ENCODE measurements at places on chromosomes 1 and 21.

DNA sequence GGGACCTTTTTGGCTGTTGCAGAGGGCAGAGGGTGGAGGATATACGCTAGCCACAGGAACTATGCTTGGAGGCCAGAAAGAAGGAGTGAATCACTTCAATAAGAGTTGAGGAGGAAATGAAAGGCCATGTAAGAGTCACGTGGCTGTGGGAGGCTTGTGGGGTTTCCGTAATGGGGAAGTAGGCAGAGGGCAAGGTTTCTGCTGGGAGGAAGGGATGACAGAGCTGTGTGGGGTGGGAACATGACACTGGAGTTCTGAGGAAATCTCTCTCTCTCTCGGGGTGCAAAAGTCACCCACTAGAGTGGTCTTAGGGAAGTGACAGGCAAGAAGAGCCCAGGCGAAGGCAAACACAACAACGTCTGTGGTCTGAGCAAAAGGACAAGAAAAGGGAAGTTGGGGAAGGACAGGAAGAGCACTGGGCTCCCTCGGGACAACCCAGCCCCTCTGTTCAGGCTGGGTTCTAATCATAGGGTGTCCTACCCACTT lies 3.9 kb upstream of the CD1C start:
- no peak for DNase-seq

DNA sequence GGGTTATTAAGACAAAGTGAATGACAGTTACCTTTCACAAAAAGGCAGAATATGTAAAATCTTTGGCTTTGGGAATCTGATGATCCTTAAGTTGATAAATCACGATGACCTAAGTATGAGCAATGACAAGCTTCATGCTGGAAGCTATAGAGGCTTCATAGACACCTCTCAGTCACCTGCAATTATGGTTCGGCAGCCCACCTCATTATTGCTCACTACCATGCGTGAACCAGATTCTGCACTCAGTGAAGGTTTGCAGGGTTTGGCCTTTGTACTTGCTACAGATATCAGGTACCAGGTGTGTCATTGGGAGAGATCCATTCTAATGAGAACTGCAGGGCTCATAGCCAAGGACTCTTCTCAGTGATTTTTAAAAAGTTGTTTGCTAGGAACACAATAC lies 163.5 kb downstream of the KCTD3 start:
- no peak for DNase-seq

DNA sequence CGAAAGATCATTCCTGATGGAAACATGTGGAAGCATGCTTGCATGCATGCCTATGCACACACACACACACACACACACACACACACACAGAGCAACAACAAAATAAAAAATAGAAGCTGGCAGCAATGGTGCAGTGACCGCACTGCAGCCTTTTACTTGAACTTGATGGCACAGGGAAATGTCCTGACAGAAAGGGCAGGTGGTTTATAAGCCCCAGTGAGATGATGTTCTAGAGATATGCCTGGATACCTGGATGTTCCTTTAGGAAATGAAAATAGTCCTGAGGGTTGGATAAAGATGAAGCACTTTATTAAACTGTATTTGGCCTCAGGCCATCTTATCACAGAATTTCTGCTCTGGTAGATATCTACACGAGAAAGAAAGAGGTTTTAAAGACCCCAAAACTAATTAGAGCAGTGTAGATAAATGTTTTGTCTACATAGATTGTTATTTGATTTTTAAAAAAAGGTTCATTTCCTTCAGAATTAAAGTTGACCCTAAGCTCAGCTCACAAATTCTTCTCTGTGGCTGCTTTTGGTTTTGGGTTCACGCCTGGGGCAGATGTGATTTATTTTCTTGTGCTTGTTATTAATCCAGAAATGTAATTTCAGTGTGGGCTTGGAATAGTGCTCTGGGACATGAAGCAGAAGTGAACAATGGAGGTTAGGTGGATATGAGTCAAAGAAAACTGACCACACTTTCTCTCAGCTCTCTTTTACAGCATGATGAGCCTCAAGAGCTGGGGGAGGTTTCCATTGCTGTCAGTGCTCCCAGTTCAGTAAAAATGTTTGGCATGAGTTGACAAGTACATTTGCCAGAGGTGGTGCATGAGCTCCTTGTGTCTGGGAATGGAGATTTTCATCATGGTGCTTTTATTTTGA lies 22.9 kb downstream of the ADAM30 start:
- DNase-seq, result no peak

DNA sequence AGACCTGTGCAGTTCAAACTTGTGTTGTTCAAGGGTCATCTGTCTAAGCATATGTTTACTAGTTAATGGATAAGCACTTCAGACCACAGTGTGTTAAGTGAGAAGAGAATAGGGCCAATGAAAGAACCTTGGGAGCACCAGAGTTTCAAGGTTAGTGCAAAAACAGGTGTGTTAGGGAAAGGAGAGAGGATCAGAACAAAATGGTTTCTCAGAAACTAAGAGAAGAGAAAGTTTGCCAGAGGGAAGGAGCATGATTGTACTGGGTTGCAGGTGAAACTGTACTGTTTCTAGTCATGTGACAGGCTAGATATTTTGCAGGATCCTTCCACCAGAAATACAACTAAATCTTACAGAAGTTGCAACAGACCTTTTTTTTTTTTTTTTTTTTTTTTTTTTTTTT lies 23.3 kb downstream of the RPRD2 start:
- DNase-seq, result no peak

DNA sequence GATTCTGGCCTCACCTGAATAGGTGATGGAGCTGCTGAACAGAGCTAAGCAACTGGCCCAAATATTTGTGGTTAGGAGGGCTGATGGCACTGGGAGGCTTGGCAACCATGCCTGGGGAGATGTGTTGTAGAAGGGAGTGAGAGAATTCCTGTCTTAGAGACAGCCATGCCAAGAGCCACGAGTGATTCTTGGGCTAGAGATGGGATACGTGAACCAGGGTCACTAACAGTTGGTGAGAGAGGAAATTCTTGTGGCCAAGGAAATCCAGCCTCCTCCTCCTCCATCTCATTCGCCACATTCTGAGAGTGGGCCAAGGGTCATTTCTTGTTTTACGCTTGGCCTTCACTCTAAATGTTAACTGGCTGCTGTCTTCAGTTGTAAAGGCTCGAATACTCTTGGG lies 46.3 kb downstream of the NGF start:
- no peak for DNase-seq

DNA sequence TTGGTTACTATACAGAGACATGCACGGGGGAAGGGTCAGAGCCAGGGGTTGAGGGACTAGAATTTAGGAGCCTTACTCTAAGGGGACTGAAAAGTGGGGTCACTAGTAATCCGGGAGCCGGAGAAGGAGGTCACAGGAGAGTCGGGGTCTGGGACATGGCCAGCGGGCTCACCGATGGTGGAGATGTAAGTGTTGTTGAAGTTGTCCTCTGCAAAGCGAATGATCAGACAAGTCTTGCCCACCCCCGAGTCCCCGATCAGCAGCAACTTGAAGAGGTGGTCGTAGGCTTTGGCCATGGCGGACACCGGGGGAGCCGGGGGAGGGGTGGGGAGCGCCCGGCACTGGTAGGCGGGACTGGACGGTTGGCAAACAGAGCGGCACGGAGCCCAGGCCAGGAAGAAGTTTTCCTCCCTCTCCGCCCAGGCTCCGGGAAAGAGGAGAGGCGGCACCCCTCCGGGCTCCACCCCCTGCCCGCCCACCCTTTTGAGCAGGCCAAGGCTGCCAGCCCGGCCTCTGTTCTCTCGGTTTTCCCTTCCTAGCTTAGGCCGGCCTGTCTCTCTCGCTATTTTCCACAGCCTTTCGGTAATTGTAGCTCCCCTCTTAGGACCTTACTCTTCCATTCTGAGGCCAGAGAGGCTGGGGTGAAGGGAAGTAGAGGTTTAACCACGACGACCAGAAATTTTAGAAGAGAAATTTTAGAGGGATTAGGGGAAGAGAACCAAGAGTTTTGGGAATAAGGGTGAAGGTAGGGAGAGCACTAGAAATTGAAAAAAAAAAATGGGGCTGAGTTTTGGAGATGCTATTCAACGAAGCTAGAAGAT lies at the start of gene RAB13:
RAB13 (minus strand) TSS at position 399 of the 821 bp plus-strand sequence; CDS start at position 296, 103 bp downstream.
- no peak for DNase-seq

DNA sequence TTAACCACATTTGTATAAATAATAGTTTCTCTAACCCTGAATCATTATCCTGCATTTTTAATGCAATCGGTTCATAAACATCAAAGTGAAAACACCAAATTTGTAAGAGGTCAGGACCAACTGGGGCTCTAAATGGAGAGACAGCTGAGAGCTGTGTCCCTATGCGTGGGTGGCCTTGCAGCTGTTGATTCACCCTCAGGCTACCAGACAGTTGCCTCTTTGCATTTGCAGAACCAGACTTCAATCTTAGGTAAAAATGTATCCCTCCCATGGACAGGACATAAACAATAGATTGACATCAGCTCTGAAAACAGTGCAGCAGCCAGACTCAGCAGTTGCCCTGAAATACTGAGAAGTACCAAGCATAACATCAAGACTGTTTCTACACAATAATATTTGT lies 8.8 kb upstream of the TGFB2 start:
- no peak for DNase-seq

DNA sequence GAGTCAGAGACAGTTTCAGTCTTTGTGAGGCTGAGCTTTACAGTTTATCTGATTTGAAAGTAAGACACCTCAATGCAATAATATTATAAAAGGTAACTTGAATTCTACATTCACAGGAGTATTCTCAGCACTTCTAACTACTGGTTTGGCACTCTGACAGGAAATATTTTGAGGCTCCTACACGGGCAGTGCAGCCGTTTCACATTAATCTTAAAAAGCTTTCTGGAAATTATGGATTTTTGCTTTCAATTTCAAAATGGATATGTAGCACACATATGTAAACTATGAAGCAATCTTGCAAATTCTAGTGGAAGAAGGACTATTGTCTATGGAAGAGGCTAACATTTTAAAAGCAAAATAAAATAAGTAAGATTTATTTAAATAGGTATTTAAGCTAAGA lies 262.9 kb upstream of the SNX7 start:
- no peak for DNase-seq

DNA sequence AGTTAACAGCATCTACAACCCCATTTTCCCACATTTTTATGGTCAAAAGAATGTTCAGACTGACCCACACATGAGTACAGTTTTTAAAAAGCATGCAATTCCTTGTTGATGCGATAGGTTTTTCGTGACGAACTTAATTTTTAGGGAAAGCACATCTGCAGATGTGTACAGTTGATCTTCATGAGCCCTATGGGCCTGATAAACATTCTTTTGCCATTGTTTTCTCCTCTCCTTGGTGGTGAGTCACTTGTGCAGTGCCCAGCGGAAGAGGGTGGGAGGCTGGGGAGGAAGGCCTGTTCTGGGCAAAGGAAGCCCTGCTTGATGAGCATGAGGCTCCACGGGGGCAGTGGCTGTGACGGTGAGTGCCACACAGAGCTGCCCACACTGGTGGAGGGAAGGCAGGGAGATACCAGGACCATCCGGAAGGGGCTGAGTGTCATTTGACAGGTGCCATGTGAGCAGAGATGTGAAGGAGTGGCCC lies 5.3 kb downstream of the ARF1 start:
- no peak for DNase-seq

DNA sequence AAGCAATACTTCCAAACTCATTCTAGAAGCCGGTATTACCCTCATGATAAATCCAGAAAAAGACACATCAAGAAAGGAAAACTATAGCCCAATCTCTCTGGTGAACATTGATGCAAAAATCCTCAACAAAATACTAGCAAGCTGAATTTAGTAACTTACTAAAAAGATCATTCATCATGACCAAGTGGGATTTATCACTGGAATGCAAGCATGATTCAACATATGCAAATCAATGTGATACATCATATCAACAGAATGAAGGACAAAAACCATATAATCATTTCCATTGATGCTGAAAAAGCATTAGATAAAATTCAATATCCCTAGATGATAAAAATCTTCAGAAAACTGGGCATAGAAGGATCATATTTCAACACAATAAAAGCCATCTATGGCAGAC lies 402.9 kb downstream of the TGFB2 start:
- no peak for DNase-seq

GRCh38 chr1:212782422-212783154 lies 9.0 kb downstream of the NSL1 start:
- DNase-seq, result no peak

DNA sequence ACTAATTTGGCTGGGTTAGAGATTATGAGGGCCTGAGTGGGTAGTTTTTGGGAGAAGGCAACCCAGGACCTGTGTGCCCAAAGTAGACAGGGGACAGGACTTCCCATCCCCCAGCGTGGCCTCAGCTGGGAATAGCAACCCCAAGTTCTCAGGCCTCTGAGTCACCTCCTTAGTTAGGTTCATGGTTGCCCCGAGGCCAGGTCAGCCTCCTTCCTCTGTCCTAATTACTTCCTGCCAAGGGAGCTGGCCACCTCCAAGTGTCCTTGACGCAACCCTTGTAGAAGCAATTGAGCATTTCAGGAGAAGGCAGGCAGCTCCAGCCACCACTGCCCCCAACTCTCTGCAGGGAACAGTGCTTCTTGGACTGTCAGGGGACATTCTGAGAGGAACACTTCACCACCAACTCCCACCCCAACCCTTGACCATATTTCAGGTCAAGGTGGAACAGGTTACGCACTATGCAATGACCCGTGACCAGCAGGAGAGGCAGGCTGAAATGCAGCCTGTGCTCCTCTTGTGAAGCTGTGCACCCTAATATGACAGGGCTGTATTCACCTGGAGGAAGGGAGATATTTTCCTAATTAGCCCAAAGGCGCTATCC lies 5.1 kb upstream of the NT5C1A start:
- DNase-seq, result no peak

DNA sequence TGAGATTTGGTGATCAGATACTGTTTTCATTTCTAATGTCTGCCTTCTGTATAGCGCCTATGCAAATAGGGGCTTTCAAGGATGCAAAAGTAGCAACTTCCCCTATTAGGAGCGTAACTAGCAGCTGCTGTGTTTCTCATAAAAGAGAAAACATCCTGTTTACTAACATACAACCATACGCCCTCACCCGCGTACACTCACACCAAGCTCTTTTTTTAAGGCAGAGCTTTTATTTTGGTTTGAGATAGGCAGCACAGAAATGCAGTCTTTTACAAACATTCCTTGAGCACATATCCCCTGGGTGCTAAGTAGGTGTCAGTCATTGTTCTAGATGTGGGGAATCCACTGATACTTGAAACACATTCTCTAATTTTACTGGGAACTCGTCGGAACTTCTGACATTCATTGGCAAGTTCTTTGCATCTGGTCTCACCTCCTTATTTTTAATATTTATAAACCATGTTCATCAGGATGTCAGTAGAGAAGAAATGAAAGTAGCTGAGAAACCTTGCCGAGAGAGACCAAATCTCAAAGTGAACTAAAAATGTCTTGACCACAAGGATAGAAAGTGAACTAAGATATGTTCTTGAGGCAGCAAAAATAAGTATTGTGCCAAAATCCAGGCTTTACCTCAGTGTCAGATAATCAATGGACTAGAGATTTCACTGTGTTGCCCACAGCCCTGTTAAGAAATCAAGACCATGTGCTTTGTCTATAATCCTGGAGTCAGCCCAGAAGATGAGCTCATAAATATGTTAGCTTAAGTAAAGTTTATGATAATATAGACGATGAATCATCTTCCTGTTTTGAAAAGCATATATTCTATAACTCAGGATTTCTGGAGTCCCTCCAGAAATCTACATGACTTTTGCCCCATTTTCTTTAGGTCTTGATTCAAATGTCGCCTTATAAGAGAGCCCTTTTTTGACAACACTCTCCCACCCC lies 350.9 kb downstream of the ST6GALNAC3 start:
- no peak for DNase-seq

- no peak for DNase-seq
These were observed 27.2 kb downstream of the BCL9 start for GRCh38 chr1:147568551-147568950.
